ENCODE measurements at places on chromosomes 3 and 15.

DNA sequence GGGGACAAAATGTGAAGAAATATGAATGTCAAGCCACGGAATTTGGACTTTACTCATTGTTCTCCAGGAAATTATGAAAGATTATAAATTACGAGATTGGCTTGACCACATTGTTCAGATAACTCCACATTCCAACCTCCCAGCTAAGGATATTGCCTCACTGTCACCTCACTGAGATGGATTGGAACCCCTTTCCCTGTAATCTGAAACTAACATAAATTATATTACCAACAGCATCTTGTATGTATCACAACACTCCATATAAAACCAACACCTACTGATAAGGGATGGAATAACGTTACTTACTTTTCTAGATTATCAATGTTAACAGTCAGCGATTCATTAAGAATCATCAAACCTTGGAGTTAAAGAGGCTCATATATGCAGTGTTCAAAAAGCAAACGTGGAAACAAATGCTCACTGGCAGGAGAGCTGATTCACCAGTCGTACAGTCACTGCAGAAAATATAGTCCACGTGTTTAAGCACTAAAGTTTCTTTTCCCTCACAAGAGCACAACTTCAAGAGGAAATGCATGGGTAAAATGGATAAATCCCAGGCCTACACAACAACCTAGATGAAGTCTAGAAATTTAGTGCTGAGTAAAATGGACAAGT lies 451.5 kb downstream of the FGF12 start:
- no peak for DNase-seq

DNA sequence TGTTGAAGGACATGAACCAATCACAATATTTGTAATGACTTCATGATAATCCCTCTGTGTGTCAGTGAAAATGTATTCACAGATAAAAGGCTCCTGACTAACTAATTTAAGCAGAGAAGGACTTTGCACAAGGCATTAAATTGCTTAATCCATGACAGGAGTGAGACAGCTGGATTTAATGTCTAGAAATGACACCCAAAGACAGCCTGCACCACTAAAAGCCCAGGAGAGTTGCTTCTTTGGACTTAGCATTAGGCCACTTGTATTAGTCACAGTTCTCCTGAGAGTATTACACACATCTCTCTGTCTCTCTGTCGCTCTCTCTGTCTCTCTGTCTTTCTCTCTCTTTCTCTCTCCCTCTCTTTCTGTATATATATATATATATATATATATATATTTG lies 180.4 kb downstream of the GOLGA8K start:
- DNase-seq, result no peak

- DNase-seq, result no peak
These were observed 45.4 kb downstream of the TMCO5A start for GRCh38 chr15:37979671-37980409.

GRCh38 chr15:89674526-89674925 lies 4.6 kb downstream of the PLIN1 start:
- no peak for DNase-seq

DNA sequence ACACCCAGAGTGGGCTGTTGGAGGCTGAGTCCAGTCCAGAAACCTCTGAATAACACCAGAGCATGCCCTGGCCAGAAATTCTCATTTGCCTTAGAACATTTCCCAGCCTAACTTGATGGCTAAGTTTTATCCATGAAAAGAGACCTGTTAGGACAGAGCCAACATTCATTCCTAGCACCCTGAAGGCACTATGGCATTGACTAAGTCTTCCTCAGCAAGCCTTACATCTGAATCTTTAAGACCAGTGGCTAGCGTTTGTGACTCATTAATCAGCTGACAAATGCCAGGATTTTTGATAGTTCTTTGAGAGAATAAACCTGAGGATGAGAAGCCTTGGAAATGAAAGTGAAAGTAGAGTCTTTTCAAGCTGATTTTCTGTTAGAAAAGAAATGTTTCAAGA lies 1087.1 kb upstream of the ALCAM start:
- no peak for DNase-seq

GRCh38 chr3:183745300-183746098 lies 47.9 kb downstream of the YEATS2 start:
- no peak for DNase-seq

- no peak for DNase-seq
These were observed 49.7 kb upstream of the GOLGA6B start for GRCh38 chr15:72604794-72605193.

GRCh38 chr3:81932681-81933080 lies 171.2 kb upstream of the GBE1 start:
- no peak for DNase-seq
